ENCODE measurements at places on chromosomes 6 and 20.

DNA sequence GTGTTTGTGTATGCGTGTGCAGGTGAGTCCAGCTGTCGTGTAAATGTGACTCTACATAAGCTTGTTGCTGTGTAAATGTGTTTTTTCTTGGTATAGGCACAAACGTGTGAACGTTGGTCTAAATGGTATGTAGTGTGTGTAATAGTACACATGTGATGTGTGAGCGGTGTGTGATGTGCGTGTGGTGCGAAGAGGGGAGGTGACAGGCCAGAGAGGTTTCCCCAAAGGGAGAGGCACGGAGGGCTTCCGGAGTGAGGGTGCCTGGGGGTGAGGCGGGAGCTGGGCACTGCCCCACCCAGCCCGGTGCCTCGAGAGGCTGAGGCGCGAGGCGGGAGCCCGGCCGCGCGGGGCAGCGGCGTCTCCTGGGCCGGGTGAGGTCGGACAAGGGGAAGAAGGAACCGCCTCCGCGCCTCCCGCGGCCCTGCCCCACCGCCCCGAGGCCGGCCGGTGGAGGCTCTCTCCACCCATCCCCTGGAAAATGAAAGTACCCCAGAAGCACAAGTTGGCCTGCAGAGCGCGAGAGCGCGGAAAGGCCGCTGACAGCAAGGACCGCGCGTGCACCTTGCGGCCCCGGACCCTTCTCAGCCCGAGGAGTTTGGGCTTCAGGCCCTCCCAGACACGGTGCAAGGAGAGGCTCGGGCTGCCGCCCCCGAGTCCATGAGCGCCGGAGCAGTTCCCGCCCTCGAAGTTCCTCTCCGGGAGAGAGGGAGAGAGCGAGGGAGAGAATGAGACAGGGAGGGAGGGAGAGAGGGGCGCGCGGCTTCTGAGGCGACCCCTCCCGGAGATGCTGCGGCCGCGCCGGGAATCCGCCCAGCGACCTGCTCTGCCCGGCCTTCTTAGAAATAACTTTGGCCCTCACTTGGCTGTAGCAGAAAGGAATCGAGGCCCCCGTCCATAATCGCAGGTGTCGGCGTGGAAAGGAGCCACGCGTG lies 43.2 kb upstream of the OSTM1 start:
- no peak for DNase-seq

GRCh38 chr20:41386502-41387427 lies 20.1 kb upstream of the EMILIN3 start:
- DNase-seq: no peak

DNA sequence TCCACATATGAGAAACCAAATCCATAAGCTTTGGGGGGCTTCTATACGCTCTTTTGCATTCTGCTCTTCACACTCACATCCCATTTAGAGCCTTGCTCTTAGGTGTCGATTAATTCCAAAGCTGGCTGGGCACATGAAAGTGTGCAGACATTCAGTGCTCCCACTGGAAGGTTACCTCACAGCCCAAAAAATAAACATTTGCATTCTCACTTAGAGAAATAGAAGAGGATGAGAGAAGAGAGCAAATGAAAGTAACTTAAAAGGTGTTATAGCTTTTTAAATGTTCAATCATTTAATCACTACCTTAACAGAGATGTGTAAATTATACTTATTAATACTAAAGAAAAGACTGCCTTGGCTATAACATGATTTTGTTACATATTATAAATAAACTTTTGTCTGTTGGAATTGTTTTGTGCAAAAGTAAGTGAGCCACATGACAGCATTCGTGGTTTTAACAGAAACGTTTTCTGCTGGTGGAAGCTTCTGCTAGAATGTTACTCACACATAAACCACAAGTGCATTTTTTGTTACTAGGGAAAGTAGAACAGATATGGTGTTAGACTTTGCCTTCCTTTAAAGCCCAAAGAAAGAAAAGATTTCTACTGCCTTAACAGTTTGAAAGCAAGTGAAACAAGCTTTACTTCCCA lies 116.7 kb downstream of the SIM1 start:
- DNase-seq: no peak

GRCh38 chr6:5203546-5203945 lies 57.2 kb downstream of the LYRM4 start:
- no peak for DNase-seq

- peak; percentile 87 for DNase-seq
Observed at GRCh38 chr6:31769684-31770371, 7.3 kb downstream of the VWA7 start.
